ENCODE measurements at places on chromosomes 11 and 22.

GRCh38 chr11:116931206-116931953, 94.0 kb upstream of the APOA1 start:
- DNase-seq: no peak

- DNase-seq: no peak
These were observed 14.8 kb downstream of the FBXO7 start for GRCh38 chr22:32489377-32489776.

GRCh38 chr11:75733431-75734107, 15.9 kb downstream of the MOGAT2 start:
- DNase-seq: no peak

DNA sequence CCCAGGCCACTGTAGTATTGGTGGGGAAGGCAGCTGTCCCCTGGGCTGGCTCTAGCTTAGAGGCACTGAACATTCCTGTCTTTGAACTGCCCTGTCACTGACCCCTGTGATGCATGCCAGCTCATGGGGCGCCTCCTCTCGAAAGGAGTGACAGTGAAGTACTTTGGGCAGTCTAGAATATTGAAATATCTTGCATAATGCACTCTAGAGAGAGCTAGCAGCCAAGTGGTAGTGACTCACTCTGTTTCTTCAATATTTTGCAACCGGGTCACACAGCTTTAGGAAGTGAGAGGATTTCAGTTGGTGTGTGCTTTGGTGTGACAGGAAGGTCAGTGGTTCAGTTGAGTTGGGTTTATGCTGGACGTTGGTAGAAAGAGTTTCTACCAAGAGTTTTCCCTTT, 35.5 kb upstream of the ST14 start:
- no peak for DNase-seq

GRCh38 chr11:74717221-74717969, 13.8 kb downstream of the CHRDL2 start:
- DNase-seq: no peak

DNA sequence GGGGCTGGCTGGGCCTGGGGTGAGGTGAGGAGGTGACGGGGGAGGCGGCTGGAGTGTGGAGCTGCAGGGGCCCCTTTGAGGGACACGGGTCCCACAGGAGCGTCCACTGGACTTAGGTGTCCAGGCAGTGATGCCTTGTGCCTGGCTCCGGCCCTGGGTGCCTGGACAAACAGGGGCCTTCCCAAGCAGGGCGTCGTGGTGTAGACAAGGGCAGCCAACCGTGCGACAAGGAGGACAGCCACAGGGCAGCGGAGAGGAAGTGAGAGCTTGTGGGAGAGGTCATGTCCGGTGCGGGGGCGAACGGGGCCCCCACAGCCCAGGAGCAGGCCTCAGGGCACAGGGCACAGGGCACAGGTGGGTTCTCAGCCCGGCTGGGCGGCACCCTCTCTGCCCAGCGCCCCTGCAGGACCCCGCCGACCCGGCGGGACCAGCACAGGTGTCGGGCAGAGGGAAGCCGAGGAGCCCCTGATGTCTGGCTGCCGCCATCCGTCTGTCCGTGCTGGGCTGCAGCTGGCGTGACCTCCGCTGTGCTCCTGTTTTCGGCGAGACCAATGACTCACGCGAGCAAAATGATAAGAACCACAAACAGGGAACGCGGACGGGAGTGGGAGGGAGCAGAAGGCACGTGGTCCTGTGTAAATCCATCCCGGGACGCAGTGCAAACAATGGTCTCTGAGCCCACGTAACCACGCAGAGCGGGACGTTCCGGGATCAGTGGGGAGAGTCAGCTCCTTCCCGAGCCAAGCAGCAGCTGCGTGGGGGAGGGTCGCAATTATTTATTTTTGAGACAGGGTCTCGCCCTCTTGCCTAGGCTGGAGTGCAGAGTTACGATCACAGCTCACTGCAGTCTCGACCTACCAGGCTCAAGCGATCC, 49.1 kb upstream of the A4GALT start:
- no peak for DNase-seq
